Natural killer cell treated with Interleukin-12 subunit alpha and Interleukin-12 subunit beta and Interleukin-15 and Interleukin-18, amount 100 ng/mL, for 72 hours (primary cell): ENCODE measurements at places on chromosomes 4 and X. TPM values are rescaled to one million over a fixed set of nuclear protein-coding genes. Genes with fewer than 3 reads are reported as not detected.
A peak's percentile ranks its signal among the peaks of the same experiment; 100 is the strongest.

DNA sequence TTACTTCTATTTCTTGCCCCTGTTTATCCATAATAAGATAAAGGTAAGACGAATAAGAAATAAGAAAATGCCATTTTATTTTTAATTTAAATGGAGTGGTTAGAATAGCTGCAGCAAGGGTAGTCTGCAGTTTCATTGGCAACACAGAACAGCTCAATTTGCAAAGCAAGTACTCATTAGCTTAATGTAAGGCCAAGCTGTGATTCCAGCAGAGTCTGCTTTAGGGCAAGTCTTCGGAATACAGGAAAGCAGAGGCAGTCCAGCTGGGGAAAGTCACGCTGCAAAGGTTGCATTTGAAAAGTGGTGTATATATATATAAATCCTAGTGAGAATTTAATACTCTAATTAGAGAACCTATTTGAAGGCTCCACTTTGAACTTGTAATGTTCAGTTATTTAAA, 59.0 kb downstream of the ANXA10 start:
- DNase-seq: no peak

DNA sequence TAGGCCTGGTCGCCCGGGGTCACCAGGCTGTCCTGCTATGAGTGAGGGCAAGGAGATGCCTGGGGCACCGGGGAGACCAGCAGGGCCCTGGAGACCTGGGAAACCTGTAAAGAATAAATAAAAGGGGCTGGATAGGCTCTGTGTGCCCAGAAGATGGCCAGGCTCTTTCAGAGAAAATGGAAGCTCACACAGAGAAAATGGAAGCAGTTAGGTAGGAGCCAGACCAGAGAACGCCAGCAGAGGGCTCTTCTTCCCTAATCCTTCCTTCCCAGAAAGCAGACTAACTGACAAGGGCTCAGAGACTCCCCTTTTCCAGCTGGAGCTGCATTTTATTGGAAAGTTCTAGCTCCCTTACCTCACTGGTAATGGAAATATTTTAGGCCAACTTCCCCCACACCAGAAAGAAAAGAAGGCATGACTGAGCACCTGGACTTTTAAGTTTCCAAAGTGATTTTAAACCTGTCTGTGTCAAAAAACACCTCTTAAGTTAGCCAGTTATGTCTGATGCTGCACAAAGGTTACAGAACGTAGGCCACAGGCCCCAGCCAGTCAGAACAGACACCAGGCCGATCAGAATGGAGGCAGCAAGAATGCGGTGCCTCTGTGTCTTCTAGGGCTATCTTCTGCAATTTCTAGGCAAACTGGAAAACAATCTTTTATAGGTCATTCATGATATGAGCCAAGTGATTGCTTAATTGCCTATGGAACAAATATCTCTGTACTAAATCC, 74.0 kb downstream of the ATG4A start:
- DNase-seq: no peak

- no peak for DNase-seq
Observed at GRCh38 chr4:8266508-8266907, 3.0 kb upstream of the HTRA3 start.

DNA sequence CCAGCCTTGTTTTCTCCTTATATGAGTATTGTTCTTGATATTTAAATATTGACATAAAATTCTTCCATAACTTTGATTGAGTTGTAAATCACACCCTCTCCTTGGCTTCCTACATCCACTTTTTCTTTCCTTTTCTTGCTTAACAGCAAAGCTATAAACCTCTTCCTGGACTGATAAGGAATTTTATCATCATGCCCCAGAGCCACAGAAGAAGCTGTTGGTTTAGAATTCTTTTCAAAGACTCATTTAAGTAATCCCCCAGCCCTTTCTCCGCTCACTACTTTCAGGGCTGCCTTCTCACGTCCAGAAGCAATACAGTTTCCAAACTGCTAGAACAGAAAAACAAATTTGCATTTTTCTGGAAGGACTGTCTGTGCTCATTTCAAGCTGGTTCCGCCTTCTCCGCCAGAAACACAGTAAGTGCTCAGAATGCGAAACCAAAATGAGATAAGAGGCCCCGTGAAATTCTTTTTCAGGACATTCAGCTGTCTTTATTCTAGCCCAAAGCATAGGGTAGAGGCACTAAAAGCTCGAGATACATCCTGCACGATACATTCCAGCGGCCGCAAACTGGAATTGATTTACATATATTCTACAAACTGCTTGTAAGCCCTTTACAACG, 849 bp downstream of the MID1 start:
- DNase-seq: no peak

- no peak for DNase-seq
Observed at GRCh38 chr4:163484906-163485305, 9.6 kb upstream of the TMA16 start.

- DNase-seq: no peak
Observed at GRCh38 chr4:52512291-52512690, 146.8 kb downstream of the USP46 start.

GRCh38 chrX:114930227-114930626, 87.2 kb downstream of the IL13RA2 start:
- no peak for DNase-seq

- DNase-seq: no peak
Observed at GRCh38 chrX:3638280-3638873, 75.1 kb downstream of the PRKX start.

- DNase-seq: no peak
Observed at GRCh38 chr4:55517526-55518229, 29.0 kb downstream of the CLOCK start.

DNA sequence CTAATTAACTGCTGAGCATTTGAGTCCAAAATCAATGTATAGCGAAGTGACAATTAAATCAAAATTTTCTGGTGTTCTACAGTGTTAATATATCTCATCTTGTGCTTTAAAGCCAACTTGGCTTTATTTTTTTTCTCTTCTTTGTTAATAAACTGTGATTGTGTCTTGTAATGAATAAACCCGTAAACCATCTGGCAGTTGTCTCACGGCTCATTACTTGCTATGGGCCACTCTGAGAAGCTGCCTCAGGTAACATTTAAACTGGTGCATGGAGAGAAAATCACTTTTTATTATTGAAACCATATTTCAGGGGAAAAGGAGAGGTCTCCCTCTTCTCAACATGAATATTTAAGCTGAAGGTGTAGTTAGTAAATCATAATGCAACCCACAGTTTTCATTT, 694.0 kb downstream of the KCTD8 start:
- no peak for DNase-seq

DNA sequence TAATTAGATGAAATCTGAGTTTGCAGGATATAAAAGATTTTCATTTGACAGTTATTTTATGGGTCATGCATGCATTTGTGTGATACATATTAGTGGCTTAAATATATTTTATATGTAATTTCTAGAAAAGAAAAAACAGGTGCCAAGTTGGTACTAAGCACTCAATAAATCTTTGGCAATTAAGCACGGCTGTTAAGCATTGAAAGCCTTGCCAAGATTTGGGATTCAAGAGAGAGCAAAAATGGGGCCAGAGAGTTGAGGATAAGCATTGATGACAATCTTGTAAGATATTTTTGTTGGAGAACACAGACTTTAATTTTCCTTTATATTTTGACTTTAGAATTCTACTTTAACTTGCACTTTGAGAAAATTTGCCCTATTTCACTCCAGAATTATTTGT, 249.8 kb upstream of the MAD2L1 start:
- no peak for DNase-seq

- DNase-seq: peak; percentile 69
Observed at GRCh38 chrX:16445166-16445752, 204.7 kb upstream of the S100G start.

DNA sequence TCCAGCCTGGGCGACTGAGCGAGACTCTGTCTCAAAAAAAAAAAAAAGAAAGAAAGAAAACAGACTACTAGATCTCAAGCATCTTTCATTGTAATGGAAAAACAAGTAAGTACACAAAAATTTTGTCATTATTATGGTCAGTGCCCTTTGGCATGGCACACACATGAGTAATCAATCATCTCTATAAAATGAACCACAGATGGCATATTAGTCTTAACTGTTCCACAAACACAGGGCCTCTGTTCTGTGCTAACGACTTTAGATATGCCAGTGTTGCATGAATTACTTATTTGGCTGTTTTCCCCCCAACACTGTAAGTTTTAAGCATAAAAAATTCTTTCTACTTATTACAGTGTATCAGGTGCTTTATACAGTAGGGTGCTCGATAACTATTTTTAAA, 90.4 kb downstream of the COX7B2 start:
- DNase-seq: no peak

DNA sequence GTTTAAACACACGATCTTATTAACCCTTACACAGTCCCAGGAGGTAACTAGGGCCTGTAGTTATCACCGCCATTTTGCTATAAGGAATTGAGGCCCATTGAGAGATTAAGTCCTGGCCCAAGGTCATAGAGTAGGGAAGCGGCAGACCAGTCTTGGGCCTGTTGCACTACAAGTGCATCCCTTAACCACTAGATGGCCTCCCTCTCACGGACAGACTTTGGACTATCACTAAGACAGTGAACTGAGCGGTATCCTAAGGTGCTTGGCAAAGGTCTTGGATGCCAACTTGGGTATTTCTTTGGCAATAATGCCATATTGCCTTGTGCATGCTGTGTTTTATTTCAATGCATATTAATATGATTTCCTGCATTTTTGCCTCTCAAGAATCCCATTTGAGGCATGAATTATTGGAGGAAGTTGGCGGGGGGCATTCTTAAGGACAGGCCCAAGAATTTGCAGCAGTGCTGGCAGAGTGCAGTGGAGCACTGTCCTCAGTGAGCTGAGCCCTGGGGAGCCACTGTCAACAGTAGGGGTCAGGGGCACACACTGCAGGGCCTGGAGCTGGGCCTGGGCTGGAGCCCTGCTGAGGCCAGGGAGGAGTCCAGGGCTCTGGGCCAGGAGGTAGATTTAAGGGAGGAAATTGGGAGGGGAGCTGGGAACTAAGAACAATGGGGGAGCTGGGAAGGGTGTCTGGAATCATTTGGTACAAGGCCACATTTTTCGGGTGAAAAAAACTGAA, 147.4 kb downstream of the SMIM20 start:
- no peak for DNase-seq

- no peak for DNase-seq
Observed at GRCh38 chrX:2578864-2579263, 78.1 kb upstream of the DHRSX start.

RRH gene
- total RNA-seq: not detected

TMSB15C gene
- 2.0 TPM for total RNA-seq

FMR1NB gene
- total RNA-seq: not detected

COX7B2 gene
- total RNA-seq: not detected

MEPE gene
- total RNA-seq: not detected
